ENCODE measurements at places on chromosomes 5 and 9.

DNA sequence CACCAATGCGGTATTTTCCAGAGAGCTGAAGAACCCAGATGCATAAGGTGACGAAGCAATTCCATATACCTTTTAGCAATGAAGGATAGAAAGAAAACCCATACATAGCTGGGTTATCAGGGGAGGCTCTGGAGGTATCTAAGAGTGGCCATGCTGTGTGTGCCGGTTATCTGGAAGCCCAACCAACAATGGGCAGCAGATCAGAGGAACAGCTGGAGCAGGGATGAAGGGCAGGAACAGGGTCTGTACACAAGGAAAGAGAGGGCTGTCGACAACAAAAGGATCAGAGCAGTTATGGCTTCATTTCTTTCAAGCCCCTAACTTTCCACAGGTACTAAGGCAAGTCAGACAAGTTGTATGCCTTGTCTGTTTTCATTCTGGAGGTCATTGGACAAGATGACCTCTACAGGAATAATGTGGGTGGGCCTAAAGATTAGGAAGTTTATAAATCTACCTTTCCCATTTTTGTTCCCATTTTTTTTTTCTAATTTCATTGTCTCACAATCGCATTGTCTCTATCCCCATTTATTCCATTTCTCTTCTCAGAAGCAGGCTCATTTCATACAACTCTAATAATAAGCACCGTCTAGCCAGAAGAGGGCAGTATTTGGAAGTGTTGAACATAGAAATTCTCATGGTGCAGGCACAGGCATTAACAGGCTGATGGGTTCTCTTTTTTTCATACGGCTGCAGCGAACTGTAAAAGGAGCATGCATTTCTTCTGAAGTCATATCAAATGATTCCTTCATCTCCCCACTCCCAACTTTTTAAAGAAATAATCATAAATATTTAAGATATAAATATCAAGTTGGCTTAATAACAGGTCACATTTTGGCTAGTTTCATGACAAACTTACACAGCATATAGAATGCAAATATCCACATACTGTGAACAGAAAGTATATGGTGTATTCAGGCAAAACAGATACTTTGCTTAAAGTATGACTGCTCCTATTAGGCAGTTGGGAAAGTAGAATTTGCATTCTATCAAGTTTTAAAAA lies 63.5 kb downstream of the ZNF474 start:
- DNase-seq, result peak; percentile 26

DNA sequence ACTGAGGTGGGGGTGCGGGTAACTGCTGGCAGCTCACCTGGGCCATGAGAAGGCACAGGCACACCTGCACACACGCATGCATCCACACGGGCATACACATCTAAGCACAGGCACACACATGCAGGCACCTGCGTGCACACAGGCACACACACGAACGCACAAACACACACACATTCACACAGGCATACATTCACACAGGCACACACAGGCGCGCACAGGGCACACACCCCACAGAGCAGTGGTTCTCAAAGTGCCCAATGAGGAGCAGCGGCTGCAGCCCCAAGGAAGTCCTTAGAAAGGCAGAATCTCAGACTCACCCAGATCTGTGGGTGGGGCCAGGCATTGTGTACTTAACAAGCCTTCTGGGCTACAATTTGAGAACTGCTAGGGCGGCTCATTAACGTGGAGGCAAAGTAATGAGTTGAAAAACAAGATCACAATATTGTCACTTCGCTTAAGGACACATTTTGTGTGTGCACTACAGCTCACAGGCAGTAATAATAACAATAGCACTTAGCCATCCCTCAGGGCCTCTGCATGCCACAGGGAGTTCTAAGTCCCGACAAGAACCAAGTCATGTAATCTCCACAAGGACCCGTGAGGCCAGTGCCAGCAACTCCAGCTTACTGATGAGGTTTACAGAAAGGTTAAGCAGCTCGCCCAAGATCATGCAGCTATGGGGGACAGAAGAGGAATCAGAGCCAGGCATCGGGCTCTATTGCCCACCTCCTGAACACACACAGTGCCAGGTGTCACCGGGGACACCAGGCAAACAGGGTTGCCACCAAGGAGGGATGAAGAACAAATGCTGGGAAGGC lies 91.6 kb downstream of the ROR2 start:
- no peak for DNase-seq

- DNase-seq, result no peak
These were observed 1.8 kb downstream of the PHF19 start for GRCh38 chr9:120875195-120875565.

- peak; percentile 34 for DNase-seq
These were observed 494.9 kb upstream of the MEF2C start for GRCh38 chr5:89377767-89378455.

GRCh38 chr5:113606298-113607134 lies 93.0 kb downstream of the YTHDC2 start:
- DNase-seq, result peak; percentile 79

DNA sequence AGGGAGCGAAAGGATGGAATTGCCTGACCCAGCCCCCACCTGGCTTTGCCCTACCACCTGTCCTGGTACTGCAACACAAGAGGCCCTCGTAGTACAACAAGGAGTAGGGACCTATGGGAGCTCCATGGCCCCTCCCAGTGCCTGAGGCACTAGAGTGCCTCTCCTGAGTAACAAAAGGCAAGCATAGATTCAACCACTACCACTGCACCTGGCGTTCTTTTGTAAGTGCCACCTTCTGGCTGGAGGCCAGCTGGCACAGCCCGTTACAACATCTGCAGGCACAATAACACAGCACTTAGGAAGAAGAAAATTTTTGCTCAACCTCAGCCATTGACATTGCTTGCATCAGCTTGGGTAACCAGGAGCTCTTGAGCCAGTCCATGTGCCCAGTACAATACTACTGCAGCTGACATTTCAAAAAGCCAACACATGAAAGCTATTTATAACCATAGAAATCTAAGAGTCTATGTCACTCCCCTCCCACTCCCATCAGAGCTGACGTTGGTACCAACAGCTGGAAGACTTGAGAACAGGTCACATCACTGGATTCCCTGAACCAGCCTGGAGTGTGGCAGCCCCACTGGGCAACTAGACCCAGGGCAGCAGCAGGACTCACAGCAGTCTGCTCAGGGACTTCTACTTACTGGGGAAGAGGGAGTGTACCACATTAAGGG lies 17.7 kb upstream of the FAM174A start:
- DNase-seq, result no peak

DNA sequence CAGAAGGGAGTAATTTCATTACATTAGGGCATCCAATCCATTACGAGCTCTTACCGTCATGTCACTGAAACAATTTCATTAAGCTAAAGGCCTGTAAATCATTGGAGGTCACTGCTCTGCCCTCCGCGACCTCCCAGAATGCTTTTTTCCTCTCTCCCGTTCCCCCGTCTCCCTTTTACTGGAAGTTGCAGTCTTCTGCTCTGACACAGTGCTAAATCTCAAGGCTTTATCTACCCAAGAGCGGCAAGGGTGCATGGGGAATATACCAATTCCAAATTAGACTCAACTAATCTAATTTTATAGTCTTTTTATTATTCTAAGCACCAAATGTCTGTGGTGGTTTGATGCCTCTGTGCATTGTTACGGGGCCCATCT lies 265.7 kb upstream of the PANK3 start:
- DNase-seq, result no peak

DNA sequence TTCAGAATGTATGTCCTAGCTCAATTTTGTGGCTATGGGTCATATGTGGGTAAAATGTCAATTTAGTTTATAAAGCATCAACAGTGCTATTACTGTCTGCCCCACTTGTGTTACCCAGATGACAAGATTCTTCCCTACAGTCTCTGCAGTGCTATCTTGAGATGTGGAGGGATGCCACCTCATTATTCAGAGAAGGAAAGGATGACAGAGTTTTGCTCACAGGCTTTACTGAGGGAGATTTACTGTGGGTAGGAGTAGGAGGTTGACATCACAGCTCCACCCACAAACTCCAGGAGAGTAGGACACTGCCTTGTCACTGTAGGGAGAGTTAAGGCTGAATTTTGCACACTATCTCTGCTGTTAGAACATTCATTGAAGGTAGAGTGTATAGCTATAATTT lies 359.3 kb downstream of the HTR1A start:
- no peak for DNase-seq

DNA sequence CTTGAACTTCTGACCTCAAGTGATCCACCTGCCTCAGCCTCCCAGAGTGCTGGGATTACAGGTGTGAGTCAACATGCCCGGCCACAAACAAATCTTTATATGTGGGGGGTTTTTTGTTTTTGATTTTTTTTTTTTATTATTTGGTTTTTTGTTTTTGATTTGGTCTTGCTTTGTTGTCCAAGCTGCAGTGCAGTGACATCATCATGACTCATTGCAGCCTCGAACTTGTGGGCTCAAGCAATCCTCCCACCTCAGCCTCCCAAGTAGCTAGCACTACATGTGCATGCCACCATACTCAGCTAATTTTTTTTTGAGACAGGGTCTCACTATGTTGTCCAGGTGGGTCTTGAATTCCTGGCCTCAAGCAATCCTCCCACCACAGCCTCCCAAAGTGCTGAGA lies 42.4 kb downstream of the ALDH7A1 start:
- DNase-seq, result no peak

- DNase-seq, result peak; percentile 50
These were observed 135.2 kb downstream of the AOPEP start for GRCh38 chr9:94861589-94862272.

DNA sequence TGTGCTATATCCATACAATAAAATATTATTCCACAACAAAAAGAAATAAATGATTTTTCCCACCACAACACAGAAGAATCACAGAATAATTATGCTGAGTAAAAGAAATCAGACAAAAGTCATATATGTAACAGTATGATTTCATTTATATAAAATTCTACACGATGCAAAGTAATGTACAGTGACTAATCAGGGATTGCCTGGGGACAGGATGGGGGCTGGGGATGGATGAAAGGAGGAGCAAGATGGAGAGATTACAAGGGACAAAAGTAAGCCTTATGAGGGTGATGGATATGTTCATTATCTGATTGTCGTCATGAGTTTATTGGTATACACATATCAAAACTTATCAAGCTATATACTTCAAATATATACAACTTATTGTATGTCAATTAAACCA lies 154.0 kb downstream of the FBN2 start:
- no peak for DNase-seq

DNA sequence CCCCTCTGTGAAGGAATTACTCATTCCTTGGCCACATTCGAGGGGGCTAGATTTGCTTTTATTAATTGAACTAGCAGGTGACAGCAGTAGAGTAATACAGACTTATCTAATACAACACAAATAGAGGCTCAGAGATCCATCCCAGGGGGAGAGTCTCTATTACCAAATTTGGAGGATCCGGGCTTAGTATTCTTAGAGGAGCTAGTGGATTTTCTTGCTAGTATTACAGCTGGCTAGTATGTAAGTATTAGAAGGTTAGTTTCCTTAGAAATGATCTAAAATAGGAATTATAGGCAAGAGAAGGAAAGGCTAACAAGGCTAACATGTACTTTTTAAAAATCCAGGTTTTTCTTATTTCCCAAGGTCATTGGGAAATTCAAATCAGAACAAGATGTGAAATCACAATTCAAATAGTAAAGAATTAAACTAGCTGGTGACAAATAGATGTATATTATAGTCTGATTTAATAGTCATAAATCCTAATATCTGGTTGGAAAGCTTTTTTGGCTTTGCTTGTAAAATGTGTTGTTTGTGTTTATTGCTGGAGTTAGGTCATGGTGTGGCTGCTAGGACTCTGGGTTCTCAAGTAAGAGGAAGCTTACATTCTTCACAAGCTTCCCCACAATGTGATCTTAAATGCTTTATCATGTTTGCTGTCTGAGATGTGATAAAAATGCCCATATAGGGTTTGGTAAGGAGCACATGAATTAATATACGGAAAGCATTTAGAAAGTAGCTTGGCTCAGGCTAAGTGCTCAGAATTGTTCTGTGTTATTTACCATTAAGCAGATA lies 160.4 kb upstream of the MPDZ start:
- DNase-seq, result no peak

- DNase-seq, result no peak
These were observed 5.1 kb upstream of the CCNJL start for GRCh38 chr5:160317434-160317833.

DNA sequence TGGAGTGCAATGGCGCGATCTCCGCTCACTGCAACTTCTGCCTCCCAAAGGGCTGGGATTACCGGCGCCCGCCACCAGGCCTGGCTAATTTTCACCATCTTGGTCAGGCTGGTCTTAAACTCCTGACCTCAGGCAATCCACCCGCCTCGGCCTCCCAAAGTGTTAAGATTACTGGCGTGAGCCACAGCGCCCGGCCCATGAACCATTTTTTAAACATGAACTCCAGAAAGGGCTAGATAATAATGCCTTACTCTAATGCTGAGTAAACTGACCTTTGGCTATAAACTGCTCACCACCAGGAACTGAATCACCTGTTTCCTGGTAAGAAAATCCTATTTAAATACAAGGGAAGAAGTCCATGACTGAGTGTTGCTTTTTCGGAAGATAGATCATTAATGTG lies 23.2 kb upstream of the DAB2 start:
- DNase-seq, result no peak

- no peak for DNase-seq
These were observed 241.4 kb upstream of the RPS23 start for GRCh38 chr5:82519558-82519957.

DNA sequence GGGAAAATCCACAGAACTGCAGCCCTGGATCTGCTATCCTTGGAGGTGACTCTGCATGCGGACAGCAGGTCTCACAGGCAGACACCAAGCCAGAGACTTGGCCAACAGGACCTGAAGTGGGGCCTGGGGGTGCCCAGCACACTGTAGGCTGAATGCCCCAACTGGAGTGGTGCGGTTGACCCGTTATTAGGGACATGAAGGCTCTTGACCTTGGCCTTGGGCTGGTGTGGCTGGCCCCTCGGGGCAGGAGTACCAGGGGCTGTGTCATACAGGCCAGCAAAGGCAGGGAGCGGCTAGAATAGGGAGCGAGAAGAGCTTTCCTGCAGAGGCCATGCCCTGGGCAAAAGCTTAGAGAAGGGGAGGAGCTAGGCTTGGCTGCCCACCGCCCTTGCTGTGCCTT lies 153.2 kb upstream of the MVB12B start:
- DNase-seq, result no peak
